NCI-H2081 (cell line): ENCODE measurements at places on chromosomes 4 and X.

GRCh38 chr4:115668396-115668795 is 555.0 kb upstream of the NDST4 start:
- no peak for DNase-seq

DNA sequence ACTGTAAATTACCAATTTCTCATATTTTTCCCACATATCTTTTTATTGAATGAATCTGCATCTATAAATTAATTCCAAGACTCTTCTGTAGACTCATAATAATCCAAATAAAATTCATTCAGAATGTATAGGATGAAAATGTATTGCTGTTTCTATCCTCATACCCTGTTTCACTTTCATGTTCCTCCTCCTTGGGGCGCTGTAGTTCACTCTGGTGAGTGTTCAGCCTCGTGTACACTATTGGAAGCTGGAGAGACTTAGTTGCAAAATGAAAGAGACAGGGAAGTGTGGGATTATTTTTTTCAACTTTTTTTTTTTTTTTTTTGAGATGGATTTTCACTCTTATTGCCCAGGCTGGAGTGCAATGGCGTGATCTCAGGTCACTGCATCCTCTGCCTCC is 296.1 kb downstream of the TLL1 start:
- peak; percentile 36 for DNase-seq

GRCh38 chr4:159515314-159516025 is 412.6 kb downstream of the RAPGEF2 start:
- DNase-seq: no peak

GRCh38 chr4:25984796-25985195 is 70.8 kb downstream of the SMIM20 start:
- no peak for DNase-seq

- no peak for DNase-seq
Observed at GRCh38 chrX:150364347-150365050, 1.4 kb downstream of the MAMLD1 start.

DNA sequence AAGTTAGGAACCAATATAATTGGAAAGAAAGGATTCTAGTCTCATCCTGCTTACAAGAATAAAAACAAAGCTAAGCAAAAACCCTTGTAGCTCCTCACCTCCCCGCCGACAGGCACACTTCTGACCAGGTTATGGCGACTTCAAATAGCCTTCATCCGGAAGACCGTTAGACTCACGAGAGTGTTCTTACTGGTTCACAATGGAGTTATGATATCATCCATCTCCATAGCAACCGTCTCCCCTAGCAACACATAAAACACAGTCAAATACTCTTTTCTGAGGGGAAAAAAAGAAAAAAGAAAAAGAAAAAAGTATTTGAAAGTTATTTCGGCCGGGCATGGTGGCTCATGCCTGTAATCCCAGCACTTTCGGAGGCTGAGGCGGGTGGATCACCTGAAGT is at the start of gene IL13RA2:
Gene IL13RA2, minus strand, starts transcription at position 162 of the 400 bp plus-strand sequence. CDS start 347 bp downstream, outside the sequence.
- no peak for DNase-seq

DNA sequence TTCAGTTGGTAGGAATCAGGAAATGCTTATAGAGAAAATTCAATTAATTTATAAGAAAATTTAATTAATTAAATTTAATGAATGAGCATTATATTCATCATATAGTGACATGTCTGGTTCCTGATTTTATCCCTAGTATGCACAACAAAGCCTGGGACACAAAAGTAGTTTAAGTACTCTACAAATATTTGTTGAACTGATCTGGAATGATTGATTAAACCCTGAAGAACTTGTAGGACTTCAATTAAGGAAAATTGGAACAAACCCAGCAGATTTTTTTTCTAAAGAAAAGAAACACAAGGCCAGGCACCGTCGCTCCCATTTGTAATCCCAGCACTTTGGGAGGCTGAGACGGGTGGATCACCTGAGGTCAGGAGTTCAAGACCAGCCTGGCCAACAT is 4.5 kb upstream of the APELA start:
- no peak for DNase-seq

- DNase-seq: no peak
Observed at GRCh38 chr4:68630371-68630770, 40.1 kb downstream of the UGT2B15 start.
